ENCODE measurements at places on chromosomes 5 and 9.
A peak's percentile ranks its signal among the peaks of the same experiment; 100 is the strongest.

DNA sequence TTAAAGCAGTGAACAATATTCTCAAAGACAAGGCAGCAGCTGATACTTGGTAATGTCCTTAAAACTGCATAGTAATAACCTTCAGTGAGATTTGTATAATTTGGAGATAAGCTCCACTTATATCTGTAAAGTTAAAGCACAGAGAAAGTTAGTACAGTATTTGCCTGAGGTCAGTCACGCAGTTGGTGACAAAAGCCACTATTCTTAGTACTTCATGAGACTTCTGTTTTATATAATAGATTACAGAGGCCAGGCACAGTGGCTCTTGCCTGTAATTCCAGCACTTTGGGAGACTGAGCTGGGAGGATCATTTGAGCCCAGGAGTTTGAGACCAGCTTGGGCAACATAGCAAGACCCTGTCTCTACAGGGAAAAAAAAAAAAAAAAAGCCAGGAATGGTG lies 266.4 kb upstream of the DMRT1 start:
- no peak for DNase-seq

GRCh38 chr5:171493646-171494393 lies 74.4 kb downstream of the FGF18 start:
- no peak for DNase-seq

GRCh38 chr9:2493109-2493508 lies 128.5 kb upstream of the VLDLR start:
- no peak for DNase-seq

DNA sequence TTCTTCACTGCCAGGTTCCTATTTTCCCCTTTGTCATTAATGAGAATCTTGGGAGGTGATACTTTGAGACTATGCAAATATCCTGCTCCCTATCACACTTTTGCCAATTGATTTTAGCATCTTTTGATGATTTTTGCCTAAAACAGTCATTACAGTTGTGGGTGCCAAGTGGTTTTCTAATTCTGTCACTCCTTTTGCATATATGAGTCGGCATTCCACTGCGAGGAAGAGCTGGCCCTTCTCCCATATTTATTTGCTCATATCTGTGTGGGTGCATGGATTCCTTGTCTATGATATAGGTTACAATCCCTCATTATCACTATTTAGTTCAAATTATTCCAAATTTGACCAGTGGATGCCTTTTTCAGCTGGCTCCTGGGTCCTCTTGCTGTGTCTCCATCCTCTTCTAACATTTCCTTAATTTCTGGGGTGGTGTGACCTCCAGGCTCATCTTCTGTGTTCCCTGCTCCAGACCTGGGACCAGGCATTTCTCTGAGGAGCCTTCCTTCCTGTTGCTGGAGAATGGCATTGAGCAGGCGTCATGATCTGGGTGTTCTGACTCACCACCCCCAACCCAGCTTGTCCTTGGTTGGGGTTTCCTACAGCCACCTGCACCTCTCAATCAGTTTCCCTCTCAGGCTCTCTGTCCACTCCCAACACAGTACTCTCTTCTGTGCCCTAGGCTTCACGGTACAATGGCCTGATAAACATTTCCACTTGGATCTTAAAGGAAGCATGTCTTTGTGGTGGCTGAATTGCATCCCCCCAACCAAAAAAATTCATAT lies 106.7 kb downstream of the NXNL2 start:
- DNase-seq: no peak

DNA sequence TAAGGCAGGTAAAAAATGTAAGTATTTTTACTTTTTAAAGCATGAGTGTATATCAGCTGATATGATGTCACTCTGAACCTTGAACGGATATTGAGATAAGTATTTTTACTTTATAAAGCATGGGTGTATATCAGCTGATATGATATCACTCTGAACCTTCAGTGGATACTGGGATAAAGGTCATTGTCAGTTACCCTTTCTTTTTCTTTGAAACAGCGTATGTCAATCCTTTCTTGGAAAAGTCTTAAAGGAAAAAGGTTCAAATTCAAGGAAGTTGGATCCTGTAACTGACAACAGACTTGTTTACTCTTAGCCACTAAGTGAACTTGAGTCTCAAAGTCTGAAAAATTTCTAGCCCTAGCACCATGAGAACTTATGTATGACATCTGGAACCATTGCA lies 61.7 kb upstream of the IFNK start:
- no peak for DNase-seq

DNA sequence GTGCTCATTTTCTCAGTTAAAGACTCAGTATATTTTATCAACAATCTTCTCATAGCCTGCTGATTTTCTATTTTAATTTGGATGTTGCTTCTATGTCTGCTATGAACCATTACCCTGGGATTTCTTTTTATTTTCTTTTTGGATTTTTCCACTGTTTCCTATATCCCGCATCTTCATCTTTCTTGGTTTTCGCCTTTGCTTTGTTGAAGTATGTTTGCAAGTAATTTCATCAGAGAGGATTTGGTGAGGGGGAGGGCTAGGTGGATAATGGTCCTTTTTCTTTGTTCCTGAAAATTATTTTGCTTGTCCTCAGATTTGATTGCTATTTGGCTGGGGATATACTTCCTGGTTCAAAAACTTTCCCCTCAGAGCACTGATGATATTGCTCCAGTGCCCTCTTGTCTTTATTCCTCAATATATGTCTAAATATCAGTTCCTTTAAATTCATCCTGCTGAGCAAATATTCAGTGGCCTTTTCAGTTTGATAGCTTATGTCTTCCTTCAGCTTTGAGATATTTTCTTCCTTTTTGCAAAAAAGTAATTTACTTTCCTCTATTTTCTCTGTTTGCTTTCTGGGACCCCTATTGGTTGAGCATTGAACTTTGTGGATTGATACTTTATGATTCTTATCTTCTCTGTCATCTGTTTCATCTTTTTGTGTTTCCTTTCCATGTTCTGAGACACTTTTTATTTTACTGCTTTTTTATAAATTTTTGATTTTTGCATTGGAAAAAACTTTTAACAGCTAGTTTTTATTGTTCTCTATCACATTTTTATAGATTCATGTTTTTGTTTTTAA lies 227.6 kb upstream of the ELL2 start:
- no peak for DNase-seq

DNA sequence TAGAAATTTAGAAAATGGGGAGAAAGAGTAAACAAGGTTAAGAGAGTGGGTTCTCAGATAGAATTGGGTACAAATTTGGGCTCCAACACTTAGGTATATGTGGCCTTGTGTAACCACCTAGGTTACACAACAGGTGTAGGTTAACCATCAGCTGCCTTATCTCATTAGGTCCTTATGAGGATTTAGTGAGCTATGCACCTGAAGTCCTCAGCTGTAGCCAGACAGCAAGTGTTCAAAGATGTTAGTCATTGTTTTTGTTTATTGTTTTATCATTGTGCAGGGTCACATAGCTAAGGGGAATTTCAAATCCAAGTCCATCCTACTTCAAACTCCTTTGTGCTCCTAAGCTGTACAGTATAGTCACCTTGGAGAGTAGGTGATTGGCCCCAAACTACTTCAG lies 970 bp upstream of the TRIM32 start:
- DNase-seq: peak; percentile 6

- no peak for DNase-seq
Measured at GRCh38 chr9:6029604-6030274, 14.3 kb upstream of the RANBP6 start.

DNA sequence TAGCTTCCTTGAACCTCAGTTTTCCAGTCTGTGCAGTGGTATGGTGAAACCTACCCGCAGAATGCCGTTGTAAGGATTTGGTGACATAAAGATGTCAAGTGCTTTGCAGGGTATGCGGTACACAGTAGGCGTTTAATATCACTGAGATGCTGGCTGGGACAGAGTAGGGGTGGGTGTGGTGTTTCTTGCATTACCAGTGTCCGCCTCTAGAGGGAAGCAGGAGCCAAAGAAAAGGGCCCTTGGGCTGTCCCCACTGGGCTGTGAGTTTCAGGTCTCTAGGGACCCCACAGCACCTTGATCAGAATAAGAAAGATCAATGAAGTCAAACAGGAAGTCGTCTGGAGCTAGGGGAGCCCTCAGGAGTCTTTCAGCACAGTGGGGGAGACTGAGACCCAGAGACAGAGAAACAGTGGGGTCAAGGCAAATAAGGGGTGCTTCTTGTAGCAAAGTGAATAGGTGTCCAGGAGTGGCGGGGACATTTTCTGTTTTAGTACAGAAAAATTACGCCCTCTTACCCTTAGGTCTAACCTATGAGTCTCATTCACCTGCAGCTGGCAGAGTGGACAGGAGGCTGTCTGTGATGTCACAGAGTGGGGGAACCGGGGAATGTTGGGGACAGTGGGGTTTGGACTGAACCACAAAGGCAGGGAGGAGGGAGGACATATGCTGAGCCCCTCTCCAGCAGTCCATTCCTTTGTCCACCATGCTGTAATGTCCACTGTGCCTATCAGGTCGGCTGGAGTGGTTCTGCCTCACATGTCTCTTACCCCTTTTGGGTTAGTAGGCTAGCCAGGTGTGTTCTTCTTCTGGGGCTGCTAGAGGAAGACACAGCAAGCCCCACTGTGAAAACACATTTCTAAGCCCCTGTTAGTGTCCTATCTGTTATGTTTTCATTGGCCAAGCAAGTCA lies 4.7 kb upstream of the TEX53 start:
- DNase-seq: peak; percentile 21

DNA sequence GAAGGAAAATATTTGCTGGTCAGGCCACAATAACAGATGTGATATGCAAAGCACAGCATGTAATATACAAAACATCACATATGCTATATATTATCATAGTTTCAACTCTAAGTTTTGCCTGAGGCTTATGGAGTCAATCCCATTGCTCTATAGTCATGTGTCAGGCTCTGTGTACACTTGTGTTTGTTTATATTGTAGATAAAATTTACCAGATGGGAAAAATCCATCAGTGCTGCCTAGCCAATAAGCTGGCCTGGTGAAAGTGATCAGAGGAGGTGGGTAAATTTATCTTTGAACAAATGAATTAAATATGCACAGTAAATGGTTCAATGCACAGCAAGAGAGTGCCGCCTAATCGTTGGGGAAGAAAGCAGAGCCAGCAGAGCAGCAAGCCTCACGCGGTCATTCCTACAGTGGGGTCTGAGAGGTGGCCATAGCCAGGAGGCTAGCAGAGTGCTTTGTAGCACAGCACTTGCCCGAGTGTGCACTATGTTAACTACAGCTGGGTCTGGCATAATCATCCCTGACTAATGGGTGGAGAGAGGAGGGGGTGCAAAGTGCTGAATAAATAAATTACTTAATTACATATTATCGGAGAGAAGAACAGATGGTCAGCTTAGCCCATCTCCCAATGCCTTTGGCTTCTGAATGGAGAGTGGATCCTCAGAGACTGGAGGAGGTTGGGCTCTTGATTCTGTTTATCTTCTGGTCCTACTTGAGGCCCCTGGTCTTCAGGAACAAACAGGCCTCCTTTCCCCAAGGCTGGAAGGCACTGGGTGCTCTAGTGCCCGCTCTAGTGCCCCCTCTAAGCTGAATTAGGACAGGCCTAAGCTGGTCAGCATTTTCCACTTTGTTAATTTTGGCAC lies 153.5 kb downstream of the MAT2B start:
- no peak for DNase-seq

GRCh38 chr5:1310118-1310517 lies 15.2 kb upstream of the TERT start:
- DNase-seq: no peak

All from MM.1S (cell line).